Cardiac fibroblast (primary cell): ENCODE measurements at places on chromosomes 3 and 15.

DNA sequence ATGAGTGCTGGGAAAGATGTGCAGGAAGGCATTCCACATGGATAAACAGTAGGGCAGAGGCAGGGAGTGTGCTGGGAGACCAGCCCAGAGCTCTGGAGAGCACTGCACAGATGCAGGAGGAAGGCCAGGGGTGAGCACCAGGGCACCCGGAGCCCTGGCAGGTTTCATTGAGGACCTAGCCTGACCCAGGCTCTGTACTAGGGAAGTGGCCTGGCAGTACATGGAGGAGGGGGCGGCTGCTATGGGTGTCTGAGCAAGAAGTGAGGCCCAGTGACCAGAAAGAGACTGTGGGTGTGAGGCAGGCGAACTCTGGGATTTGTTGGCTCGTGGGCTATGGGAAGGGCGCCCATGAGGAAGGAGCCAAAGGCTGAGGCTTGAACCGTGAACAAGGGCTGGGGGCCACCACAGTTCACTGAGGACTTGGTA lies 139.1 kb downstream of the DNAJB8 start:
- DNase-seq: no peak

DNA sequence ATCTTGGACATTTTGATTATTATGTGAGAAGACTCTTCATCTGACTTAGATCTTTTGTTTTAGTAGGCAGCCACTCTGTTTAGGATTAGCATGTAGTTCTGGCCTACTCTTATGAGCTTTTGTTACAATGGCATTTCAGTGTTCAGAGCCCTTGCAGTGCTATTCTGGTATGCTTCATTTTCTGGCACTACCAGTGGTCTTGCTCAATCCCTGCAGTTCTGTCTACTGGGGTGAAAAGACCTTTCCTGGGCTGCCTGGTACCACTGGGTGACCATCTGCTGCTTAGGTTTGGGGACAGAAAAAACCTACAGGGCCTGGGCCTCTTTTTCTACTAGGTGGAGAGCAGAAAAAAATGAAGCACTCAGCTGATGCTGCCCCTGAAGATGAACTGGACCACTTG lies 42.5 kb downstream of the IL16 start:
- peak; percentile 53 for DNase-seq

DNA sequence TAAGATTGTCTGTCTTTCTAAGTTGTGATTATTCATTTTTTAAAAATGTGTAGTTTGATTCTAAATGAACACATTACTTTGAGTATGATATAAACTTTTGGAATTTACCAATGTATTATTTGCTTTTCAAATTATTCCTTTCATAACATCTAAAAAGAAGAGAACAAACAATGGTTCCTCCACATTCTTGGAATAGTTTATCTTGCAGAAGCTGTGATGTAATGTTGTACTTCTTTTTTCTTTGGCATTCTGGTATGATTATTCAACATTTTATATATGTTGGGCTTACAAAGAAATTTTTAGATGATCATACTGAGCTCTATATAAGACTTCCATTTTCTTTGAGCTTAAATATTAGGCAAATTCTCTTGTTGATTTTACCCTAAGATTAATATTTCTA lies 419.2 kb downstream of the DIPK2A start:
- no peak for DNase-seq

DNA sequence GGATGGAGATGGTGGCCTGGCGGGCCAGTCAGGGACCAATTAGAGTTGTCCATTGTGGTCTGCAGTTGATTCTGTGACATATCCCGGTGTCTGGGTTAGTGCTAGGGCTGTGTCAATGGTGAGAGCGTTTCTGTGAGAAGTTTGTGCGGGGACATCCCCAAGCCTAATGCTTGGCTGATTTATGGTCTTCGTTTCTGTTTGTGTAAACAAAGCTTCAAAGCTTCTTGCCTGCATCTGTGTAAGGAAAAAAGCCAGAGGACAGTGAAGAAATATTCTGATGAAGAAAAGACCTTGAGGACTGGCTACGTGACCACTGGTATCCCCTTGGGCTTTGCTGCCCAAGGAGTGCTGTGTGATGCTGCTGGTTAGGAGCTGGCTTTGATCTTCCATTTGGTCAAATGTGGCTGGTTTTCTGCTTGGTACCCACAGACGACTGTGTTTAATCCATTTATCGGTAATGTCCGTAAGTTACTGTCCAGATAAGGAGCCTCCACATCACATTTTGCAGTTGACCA lies 74.6 kb upstream of the LRTM1 start:
- no peak for DNase-seq
